Breast epithelium (tissue), 4 donors: ENCODE measurements at places on chromosomes 2 and 18.

GRCh38 chr2:69010437-69011194 is 2.4 kb upstream of the ANTXR1 start:
- H3K27me3 ChIP-seq: no peaks in the 10 kb centered on the region
- H3K27ac ChIP-seq: no peak overlapping the region
- no peaks in the 10 kb centered on the region for H3K36me3 ChIP-seq
- H3K4me3 ChIP-seq: no peak overlapping the region
- no peak for DNase-seq

- H3K27me3 ChIP-seq: no peaks in the 10 kb centered on the region
- H3K4me1 ChIP-seq: no peaks in the 10 kb centered on the region
- H3K27ac ChIP-seq: no peak within 1 kb of the TSS
- DNase-seq: no peak
- peak within 1 kb of the TSS; percentile 5 for H3K4me3 ChIP-seq
Measured at GRCh38 chr2:230225486-230225885, at the start of gene SP140. SP140 (plus strand) TSS chr2:230225736; CDS start chr2:230225845, 109 bp downstream.

DNA sequence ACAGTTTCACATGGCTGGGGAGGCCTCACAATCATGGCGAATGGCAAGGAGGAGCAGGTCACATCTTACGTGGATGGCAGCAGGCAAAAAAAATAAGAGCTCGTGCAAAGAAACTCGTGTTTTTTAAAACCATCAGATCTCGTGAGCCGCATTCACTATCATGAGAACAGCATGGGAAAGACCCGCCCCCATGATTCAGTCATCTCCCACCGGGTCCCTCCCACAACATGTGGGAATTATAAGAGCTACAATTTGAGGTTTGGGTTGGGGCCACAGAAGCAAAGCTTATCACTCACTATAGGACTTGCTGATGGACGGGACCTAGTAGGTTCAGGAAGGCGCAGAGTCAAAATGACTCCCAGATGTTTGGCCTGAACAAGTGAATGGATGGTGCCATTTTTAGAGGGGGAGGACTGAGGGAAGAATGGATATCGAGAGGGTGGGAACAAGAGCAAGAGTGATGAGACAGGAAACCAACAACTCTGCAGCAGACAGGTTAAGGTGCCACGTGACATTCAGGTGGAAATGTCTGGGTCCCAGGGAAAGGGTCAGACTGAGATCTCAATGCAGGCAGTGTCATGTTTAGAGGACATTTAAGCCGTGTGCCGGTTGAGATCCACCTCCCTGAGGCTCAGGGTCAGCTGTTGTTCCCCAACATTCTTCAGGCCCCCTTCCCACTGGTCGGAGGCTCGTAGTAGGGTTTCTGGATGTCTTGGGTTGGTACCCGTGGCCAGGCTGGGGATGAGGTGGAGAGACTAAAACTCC is 85.7 kb downstream of the MYCN start:
- no peak for DNase-seq
- H3K27me3 ChIP-seq: no peaks in the 10 kb centered on the region
- no peaks in the 10 kb centered on the region for H3K4me1 ChIP-seq
- H3K36me3 ChIP-seq: no peaks in the 10 kb centered on the region

- no peaks in the 10 kb centered on the region for H3K27me3 ChIP-seq
- no peak overlapping the region for H3K27ac ChIP-seq
- H3K4me3 ChIP-seq: no peak overlapping the region
- no peaks in the 10 kb centered on the region for H3K36me3 ChIP-seq
- H3K4me1 ChIP-seq: no peaks in the 10 kb centered on the region
- DNase-seq: no peak
Measured at GRCh38 chr18:55444536-55444935, 143.5 kb downstream of the TCF4 start.

GRCh38 chr18:32877371-32877770 is 104.5 kb upstream of the KLHL14 start:
- H3K36me3 ChIP-seq: no peaks in the 10 kb centered on the region
- no peaks in the 10 kb centered on the region for H3K4me1 ChIP-seq
- no peaks in the 10 kb centered on the region for H3K27me3 ChIP-seq
- no peak overlapping the region for H3K27ac ChIP-seq
- H3K4me3 ChIP-seq: no peak overlapping the region

DNA sequence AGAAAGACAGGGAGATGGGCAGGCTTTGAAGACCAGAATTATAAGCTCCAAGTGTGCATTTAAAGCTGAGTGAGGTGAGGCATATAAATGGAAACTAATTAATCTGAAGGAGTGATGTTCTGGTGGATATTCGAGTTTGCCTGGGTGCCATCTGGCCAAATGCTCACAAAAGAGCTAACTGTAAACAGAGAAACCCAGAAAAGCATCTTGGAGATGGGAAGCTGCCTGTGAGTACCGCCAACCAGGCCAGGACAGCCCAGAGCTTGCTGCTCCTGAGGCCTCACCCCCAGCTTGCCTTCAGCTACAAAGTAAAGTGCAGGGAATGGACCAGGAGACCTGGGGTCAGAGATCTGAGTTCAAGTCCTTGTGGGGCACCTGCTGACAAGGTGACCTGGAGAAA is 446.1 kb upstream of the MYT1L start:
- H3K27ac ChIP-seq: no peak overlapping the region
- DNase-seq: no peak
- no peaks in the 10 kb centered on the region for H3K4me1 ChIP-seq
- no peaks in the 10 kb centered on the region for H3K27me3 ChIP-seq
- no peaks in the 10 kb centered on the region for H3K36me3 ChIP-seq
- H3K4me3 ChIP-seq: no peak overlapping the region

- no peaks in the 10 kb centered on the region for H3K36me3 ChIP-seq
- no peaks in the 10 kb centered on the region for H3K27me3 ChIP-seq
- no peak overlapping the region for H3K27ac ChIP-seq
- DNase-seq: no peak
- no peak overlapping the region for H3K4me3 ChIP-seq
Measured at GRCh38 chr2:135386993-135387392, 144.0 kb downstream of the ZRANB3 start.

GRCh38 chr2:138536302-138536701 is 34.7 kb downstream of the SPOPL start:
- H3K36me3 ChIP-seq: no peaks in the 10 kb centered on the region
- no peak overlapping the region for H3K27ac ChIP-seq
- no peak for DNase-seq
- no peak overlapping the region for H3K4me3 ChIP-seq

DNA sequence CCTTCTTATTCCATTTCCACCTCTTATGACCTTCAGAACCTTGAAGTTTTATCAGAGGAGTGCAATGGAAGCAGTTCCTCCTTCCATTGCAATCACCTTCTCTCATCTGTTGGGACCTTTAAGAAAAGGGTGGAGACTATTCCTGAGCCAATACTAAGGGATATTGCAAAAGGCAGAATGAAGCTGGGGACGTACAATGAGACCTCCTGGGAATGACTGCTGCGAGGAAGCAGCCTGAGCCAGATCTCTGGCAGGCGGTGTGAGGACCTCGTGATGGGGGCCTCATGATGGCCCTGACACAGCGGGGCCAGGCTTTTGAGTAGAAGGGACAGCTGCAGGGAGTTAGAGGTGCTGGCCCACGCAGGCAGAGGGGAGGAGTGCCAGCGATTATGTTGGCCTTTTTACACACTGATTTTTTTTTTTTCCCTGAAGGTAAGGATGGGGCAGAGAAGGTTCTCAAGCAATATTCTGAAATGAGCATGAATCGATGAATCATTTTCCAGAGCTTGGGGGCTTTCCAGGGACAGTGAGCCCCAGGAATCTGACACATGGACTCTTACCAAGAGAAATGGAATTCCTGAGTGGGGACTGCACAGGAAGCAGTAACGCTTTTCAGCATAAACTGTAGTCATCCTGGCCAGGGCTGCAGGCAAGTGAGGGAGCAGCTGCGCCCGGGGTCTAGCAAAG is 40.0 kb upstream of the LAPTM4A start:
- H3K36me3 ChIP-seq: no peaks in the 10 kb centered on the region
- peak overlapping the region; percentile 88 for H3K27ac ChIP-seq

DNA sequence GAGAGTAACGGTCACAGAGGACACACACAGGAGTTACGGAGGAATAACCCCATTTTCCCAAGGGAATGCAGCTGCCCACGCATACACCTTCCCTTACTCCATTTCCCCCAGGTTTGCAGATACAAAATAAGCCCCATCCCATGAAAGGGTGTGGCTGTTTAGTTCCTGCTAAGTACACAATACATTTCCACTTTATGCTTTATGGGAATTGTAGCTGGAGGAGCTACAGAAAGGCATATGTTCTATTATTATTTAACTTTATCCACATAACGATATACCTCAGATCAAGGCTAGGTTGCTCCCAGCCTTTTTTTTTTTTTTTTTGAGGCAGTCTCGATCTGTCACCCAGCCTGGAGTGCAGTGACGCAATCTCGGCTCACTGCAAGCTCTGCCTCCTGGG is 22.7 kb upstream of the INO80D start:
- no peak overlapping the region for H3K27ac ChIP-seq
- no peak for DNase-seq
- no peaks in the 10 kb centered on the region for H3K27me3 ChIP-seq
- H3K4me3 ChIP-seq: no peak overlapping the region
- no peaks in the 10 kb centered on the region for H3K4me1 ChIP-seq
- no peaks in the 10 kb centered on the region for H3K36me3 ChIP-seq

DNA sequence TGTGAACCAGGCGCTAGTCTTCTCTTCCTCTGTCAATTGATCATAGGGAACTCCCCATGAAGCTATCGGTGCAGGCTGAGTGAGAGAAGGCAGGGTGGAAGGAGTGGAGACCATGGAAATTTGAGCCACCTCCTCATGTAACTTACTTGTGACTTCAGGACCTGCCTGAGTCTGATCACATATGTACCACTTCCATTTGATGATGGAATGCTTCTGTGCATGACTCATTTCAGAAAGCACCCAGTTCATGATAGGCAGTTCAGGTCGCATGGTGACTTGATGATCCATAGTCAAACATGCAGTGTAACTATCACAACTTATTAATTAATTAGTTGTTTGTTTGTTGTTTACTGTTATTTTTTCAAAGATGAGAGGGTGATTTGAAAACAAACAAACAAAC is 1296.7 kb downstream of the SUCLG1 start:
- no peaks in the 10 kb centered on the region for H3K4me1 ChIP-seq
- DNase-seq: no peak

GRCh38 chr2:31957354-31958139 is 53.3 kb downstream of the MEMO1 start:
- no peak for DNase-seq
- no peaks in the 10 kb centered on the region for H3K4me1 ChIP-seq
- H3K4me3 ChIP-seq: no peak overlapping the region

GRCh38 chr2:195363496-195363895 is 293.5 kb upstream of the SLC39A10 start:
- H3K4me3 ChIP-seq: no peak overlapping the region
- no peaks in the 10 kb centered on the region for H3K4me1 ChIP-seq
- no peaks in the 10 kb centered on the region for H3K36me3 ChIP-seq

- no peaks in the 10 kb centered on the region for H3K36me3 ChIP-seq
- no peak overlapping the region for H3K4me3 ChIP-seq
- DNase-seq: no peak
- no peak overlapping the region for H3K27ac ChIP-seq
- H3K27me3 ChIP-seq: no peaks in the 10 kb centered on the region
Measured at GRCh38 chr2:136183097-136183496, 65.1 kb upstream of the CXCR4 start.

DNA sequence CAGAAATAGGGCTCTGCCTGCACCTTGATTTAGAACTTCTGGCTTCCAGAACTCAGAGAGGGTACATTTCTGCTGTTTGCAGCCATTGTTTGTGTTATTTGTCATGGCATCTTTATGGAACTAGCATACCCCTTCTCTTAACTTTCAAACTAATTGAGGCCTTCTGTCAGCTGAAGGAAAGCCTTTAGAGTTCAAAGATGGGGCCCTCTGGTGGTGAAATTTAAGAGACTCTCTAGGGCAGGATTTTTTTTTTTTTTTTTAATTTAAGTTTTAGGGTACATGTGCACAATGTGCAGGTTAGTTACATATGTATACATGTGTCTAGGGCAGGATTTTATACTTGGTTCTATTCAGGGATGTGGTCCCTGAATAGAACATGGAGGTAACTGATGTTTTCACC is 260.6 kb upstream of the LINC00305 start:
- H3K4me1 ChIP-seq: no peaks in the 10 kb centered on the region
- no peak overlapping the region for H3K4me3 ChIP-seq
- no peak overlapping the region for H3K27ac ChIP-seq
- no peaks in the 10 kb centered on the region for H3K36me3 ChIP-seq
- H3K27me3 ChIP-seq: no peaks in the 10 kb centered on the region

GRCh38 chr2:31318361-31319336 is 84.7 kb downstream of the EHD3 start:
- H3K36me3 ChIP-seq: no peaks in the 10 kb centered on the region
- peak overlapping the region; percentile 29 for H3K27ac ChIP-seq
- no peaks in the 10 kb centered on the region for H3K27me3 ChIP-seq
- no peak overlapping the region for H3K4me3 ChIP-seq

GRCh38 chr2:174627216-174627615 is 29.6 kb upstream of the WIPF1 start:
- H3K27me3 ChIP-seq: no peaks in the 10 kb centered on the region
- no peak overlapping the region for H3K27ac ChIP-seq
- H3K4me1 ChIP-seq: no peaks in the 10 kb centered on the region

DNA sequence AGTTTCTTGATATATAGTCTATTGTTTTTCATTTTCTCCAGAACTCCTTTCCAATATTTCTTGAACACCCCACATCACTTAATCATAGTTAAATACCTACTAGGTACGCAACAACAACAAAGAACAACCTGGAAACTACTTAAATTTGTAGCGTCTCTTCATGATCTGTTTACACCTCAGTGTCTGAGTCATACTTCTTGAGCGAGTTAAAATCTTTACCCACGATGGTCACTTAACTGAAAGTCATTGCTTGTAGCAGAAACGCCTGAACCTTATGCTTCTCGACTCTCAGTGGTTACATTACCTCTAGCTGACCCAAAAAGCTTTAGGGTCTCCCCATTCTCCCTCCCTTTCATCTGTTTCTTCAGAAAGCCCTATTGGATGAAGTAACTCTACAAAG is 131.3 kb downstream of the EN1 start:
- no peaks in the 10 kb centered on the region for H3K4me1 ChIP-seq
- H3K27me3 ChIP-seq: no peaks in the 10 kb centered on the region
- H3K36me3 ChIP-seq: no peaks in the 10 kb centered on the region
- H3K27ac ChIP-seq: no peak overlapping the region
- H3K4me3 ChIP-seq: no peak overlapping the region

GRCh38 chr2:186575302-186575701 is 14.6 kb upstream of the ITGAV start:
- no peak overlapping the region for H3K4me3 ChIP-seq
- no peaks in the 10 kb centered on the region for H3K27me3 ChIP-seq
- no peaks in the 10 kb centered on the region for H3K36me3 ChIP-seq
- H3K27ac ChIP-seq: no peak overlapping the region

GRCh38 chr18:37566479-37567060 is 972 bp upstream of the CELF4 start:
- DNase-seq: no peak
- no peaks in the 10 kb centered on the region for H3K36me3 ChIP-seq
- H3K4me1 ChIP-seq: peaks cover 11% of the 10 kb centered on the region

GRCh38 chr2:128282246-128282975 is 36.3 kb downstream of the HS6ST1 start:
- H3K27ac ChIP-seq: peak overlapping the region; percentile 40
- H3K27me3 ChIP-seq: no peaks in the 10 kb centered on the region
- peak overlapping the region; percentile 12 for H3K4me3 ChIP-seq
- peaks cover 11% of the 10 kb centered on the region for H3K4me1 ChIP-seq

GRCh38 chr2:100628506-100628905 is 65.7 kb downstream of the PDCL3 start:
- H3K27ac ChIP-seq: no peak overlapping the region
- H3K27me3 ChIP-seq: no peaks in the 10 kb centered on the region
- no peak for DNase-seq
- H3K4me3 ChIP-seq: no peak overlapping the region
- H3K4me1 ChIP-seq: no peaks in the 10 kb centered on the region
- H3K36me3 ChIP-seq: no peaks in the 10 kb centered on the region
